Panc1 (cell line): ENCODE measurements at places on chromosomes 12 and 14. TPM values are rescaled to one million over a fixed set of nuclear protein-coding genes. Genes with fewer than 3 reads are reported as not detected.

The SLC16A7 gene
- 0.33 TPM for total RNA-seq

The SPPL3 gene
- total RNA-seq: 51.1 TPM

- no peak for DNase-seq
- H3K36me3 ChIP-seq: no peaks in the 10 kb centered on the region
- no peaks in the 10 kb centered on the region for H3K27me3 ChIP-seq
- H3K4me3 ChIP-seq: no peak overlapping the region
- H3K27ac ChIP-seq: no peak overlapping the region
These were observed 27.7 kb downstream of the LRP6 start for GRCh38 chr12:12239127-12239526.

- no peak overlapping the region for H3K4me3 ChIP-seq
- no peak overlapping the region for H3K27ac ChIP-seq
- H3K27me3 ChIP-seq: no peaks in the 10 kb centered on the region
- no peaks in the 10 kb centered on the region for H3K4me1 ChIP-seq
- DNase-seq: no peak
These were observed 146.0 kb downstream of the BRMS1L start for GRCh38 chr14:35971965-35972630.

DNA sequence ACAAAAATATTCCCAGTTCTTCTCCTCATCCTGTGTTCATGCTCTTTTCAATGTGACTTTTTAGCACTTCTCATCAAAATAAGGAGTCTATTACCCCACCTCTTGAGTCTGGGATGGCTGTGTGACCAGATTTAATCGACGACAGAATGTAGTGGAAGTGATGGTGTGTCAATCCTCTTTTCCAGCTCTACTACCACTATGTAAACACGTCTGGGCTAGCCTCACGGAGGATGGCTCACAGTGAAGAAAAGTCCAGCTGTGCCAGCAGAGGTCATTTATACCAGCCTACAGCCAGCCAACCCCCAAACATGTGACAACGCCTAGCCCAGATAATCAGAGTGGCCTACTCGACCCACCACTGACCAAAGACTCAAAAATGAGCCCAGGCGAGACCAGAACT, 37.3 kb upstream of the FGF6 start:
- no peak for DNase-seq
- H3K4me1 ChIP-seq: no peaks in the 10 kb centered on the region
- no peaks in the 10 kb centered on the region for H3K36me3 ChIP-seq
- H3K27ac ChIP-seq: no peak overlapping the region
- no peak overlapping the region for H3K4me3 ChIP-seq

GRCh38 chr12:9149372-9149771, 33.7 kb upstream of the A2M start:
- no peak overlapping the region for H3K27ac ChIP-seq
- no peak for DNase-seq
- no peaks in the 10 kb centered on the region for H3K27me3 ChIP-seq
- no peaks in the 10 kb centered on the region for H3K4me1 ChIP-seq

GRCh38 chr12:19726122-19726521, 286.8 kb downstream of the AEBP2 start:
- no peak overlapping the region for H3K4me3 ChIP-seq
- no peaks in the 10 kb centered on the region for H3K36me3 ChIP-seq
- no peak for DNase-seq
- no peaks in the 10 kb centered on the region for H3K4me1 ChIP-seq
- no peak overlapping the region for H3K27ac ChIP-seq
- no peaks in the 10 kb centered on the region for H3K27me3 ChIP-seq

DNA sequence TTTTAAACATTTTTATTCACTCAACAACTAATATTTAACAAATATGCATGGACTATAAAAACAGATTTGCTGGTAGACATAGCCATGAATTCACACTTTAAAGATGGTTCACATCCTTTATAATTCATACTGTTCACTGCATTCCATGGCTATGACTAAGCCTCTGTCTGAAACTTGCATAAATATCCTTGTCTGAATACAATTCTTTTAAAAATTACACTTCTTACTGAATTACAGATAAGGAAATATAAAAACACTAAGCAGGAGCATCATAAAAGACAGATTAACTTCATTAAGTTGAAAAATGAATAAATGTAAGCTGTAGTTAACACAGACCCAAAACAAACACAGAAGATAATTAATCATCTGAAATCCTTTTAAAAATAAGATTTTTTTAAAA, 53.8 kb downstream of the GXYLT1 start:
- no peak for DNase-seq
- no peak overlapping the region for H3K27ac ChIP-seq
- H3K4me1 ChIP-seq: no peaks in the 10 kb centered on the region
- no peak overlapping the region for H3K4me3 ChIP-seq
- H3K36me3 ChIP-seq: peaks cover 3% of the 10 kb centered on the region

DNA sequence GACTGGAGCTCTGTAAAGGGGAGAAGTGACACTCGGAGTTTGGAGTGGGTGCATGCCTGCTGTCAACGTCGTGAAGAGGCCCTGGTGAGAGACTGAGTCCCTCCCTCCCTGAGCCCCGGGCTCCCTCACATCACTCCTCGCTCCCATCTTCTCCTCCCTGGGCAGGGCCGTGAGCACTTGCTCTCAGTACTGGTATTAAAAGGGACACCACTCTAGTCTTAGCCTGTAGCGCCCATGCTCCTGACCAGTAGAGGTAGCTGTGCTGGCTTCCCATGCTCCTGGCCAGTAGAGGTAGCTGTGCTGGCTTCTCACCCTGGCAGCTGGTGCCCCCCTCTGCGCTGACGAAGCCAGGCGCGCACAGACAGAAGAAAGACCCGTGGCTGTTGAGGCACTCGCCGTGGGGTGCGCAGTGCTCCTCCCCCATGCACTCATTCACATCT, 14.7 kb downstream of the ISCA2 start:
- DNase-seq: no peak
- no peaks in the 10 kb centered on the region for H3K27me3 ChIP-seq
- no peak overlapping the region for H3K27ac ChIP-seq
- H3K4me1 ChIP-seq: no peaks in the 10 kb centered on the region
- no peak overlapping the region for H3K4me3 ChIP-seq
- H3K36me3 ChIP-seq: no peaks in the 10 kb centered on the region

DNA sequence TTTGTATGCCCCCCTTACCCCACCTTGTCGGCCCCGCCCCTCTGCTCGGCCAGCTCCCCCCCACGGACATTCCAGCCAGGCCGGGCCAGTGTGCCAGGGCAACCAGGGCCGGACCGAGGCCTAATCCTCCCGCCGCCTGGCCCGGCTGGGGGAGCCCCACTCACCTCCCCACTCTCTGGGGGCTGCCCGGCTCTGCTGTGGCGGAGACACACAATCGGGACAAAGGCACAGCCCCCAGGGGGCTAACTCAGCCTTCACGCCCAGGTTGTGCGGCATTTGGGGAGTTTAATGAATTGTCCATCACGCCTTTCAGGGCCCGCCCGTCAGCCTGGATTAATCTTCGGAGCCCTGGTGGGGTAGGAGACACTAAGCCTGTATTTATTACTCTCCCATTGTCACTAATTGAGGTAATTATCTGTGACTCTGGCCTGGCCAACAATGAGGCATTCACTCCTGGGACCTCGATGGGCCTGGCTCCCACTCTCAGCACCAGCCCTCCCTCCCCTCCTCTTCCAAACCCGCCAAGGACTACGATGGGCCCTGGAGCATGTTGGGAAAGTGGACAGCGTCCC, 8.7 kb downstream of the WNT1 start:
- no peak for DNase-seq
- H3K27ac ChIP-seq: no peak overlapping the region
- H3K27me3 ChIP-seq: peaks cover 11% of the 10 kb centered on the region
- H3K4me1 ChIP-seq: no peaks in the 10 kb centered on the region
- no peak overlapping the region for H3K4me3 ChIP-seq

DNA sequence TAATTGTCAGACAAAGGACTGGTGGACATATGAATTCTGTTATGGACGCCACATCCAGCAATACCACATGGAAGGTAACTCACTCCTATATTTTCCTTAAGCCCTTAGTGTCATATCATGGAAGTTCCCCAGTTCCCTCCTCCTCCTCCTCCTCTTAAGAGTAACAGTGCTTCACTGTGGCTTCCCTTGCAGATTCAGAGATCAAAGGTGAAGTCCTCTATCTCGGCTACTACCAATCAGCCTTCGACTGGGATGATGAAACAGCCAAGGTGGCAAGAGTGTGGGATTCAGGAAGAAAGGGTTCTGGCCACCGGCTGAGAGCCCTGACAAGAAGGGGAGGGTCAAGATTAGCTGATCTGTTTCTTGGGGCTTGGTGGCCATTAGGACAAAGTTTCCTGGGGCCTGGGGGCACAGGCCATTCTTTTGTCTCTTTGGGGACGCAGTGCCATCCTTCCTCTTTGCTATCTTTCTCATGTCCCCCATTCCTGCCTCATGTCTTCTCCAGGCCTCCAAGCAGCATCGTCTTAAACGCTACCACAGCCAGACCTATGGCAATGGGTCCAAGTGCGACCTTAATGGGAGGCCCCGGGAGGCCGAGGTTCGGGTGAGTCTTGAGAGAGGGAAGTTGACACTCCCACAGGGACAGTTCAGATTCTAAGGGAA, 2.0 kb downstream of the OS9 start:
- H3K36me3 ChIP-seq: no peaks in the 10 kb centered on the region
- peaks cover 5% of the 10 kb centered on the region; the same call in 1 of the 2 replicates for H3K4me1 ChIP-seq
- H3K27ac ChIP-seq: no peak overlapping the region
- no peak for DNase-seq
- no peak overlapping the region for H3K4me3 ChIP-seq
- no peaks in the 10 kb centered on the region for H3K27me3 ChIP-seq
